Sigmoid colon (tissue), 7 donors: ENCODE measurements at places on chromosomes 2 and 18.

- H3K36me3 ChIP-seq, result no peaks in the 10 kb centered on the region
- H3K4me3 ChIP-seq, result no peak overlapping the region
- H3K27ac ChIP-seq, result no peak overlapping the region
- no peak for DNase-seq
- no peaks in the 10 kb centered on the region for H3K27me3 ChIP-seq
These were observed 262.5 kb downstream of the KCNJ3 start for GRCh38 chr2:154960802-154961583.

- H3K36me3 ChIP-seq, result no peaks in the 10 kb centered on the region
- no peaks in the 10 kb centered on the region for H3K4me1 ChIP-seq
- no peak for DNase-seq
- H3K27me3 ChIP-seq, result no peaks in the 10 kb centered on the region
- H3K27ac ChIP-seq, result no peak overlapping the region
These were observed 126.7 kb upstream of the EPC2 start for GRCh38 chr2:148517822-148518221.

DNA sequence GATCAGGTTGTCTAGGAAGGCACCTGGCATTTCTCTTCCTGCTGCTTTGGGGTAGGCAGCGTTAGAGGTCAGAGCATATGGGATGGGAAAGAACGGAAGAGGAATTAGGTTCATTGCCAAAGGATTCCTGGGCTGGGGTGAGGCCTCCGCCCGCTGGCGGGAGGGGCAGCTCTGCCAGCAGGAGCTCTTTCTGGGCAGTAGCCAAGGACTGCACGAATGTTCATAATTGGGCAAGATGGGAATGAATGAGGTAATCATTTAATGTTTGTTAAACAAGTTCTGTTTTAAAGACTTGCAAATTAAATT, 253.9 kb downstream of the AGAP1 start:
- H3K4me3 ChIP-seq, result no peak overlapping the region
- no peak for DNase-seq
- peaks cover 6% of the 10 kb centered on the region for H3K36me3 ChIP-seq
- peaks cover 33% of the 10 kb centered on the region for H3K4me1 ChIP-seq

GRCh38 chr2:20291106-20291564, 59.5 kb downstream of the PUM2 start:
- DNase-seq, result no peak
- H3K27ac ChIP-seq, result no peak overlapping the region
- H3K27me3 ChIP-seq, result no peaks in the 10 kb centered on the region
- H3K4me1 ChIP-seq, result no peaks in the 10 kb centered on the region
- H3K36me3 ChIP-seq, result no peaks in the 10 kb centered on the region

DNA sequence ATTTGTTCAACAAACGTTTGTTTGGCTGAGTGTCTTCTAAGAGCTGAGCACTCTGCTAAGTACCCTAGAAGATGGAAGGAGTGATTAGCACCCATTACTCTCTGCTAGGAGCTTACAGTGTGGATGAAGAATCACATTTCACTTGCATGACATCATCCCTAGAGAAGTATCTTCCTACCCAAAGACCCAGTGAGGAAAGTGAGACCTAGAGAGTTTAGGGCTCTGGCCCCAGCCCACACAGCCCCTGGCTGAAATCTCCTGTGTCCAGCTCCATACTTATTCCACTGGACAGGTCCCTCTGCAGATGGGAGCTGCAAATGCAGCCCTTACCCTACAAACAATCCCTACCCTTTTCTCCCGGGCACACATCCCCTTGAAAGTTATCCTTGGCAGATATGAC, 26.8 kb upstream of the EPAS1 start:
- H3K4me1 ChIP-seq, result no peaks in the 10 kb centered on the region
- no peak for DNase-seq
- H3K27ac ChIP-seq, result no peak overlapping the region

GRCh38 chr2:33077844-33078243, 131.1 kb downstream of the LTBP1 start:
- H3K36me3 ChIP-seq, result no peaks in the 10 kb centered on the region
- no peaks in the 10 kb centered on the region for H3K4me1 ChIP-seq
- H3K27ac ChIP-seq, result no peak overlapping the region
- H3K27me3 ChIP-seq, result no peaks in the 10 kb centered on the region
- no peak for DNase-seq

DNA sequence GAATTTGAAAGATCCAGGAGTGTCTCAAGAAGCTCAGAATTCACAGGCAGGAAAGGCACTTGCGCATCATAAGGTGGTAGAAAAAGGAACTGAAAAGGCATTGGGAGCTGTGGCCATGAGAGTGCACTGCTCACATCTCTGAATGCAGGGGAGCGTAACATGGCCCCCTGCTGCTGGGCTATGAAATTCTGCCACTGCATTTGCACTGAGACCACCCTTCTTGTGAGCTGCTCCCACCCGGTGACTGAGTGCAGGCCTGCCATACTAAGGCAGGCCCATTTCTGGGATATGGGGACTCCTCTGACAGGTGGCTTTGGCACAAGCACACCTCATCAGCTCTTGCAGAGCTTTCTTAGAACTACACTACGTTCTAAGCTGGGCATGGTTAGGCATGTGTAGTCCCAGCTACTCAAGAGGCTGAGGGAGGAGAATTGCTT, 25.3 kb upstream of the STARD7 start:
- peak; percentile 14 for DNase-seq
- no peak overlapping the region for H3K27ac ChIP-seq
- no peak overlapping the region for H3K4me3 ChIP-seq
- H3K36me3 ChIP-seq, result no peaks in the 10 kb centered on the region
- no peaks in the 10 kb centered on the region for H3K4me1 ChIP-seq
- H3K27me3 ChIP-seq, result no peaks in the 10 kb centered on the region

DNA sequence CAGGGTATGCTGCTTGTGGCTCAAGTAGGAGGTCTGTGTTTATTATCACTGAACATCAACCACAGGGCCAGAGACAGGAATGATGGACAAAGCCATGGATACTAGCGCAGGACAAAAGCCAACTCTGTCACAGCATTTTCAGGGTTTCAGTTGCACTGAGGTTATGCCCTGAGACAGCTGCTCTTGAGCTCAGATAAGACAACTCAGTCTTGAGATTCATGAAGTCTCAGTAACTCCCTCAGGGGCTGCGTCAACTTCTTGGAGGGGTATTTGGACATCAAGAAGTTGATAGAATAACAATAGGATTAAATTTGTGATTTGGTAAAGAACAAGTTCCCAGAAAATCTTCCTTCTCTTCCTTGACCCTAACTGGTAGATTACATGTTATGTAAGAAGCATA, 287.0 kb upstream of the SLC14A2 start:
- H3K36me3 ChIP-seq, result no peaks in the 10 kb centered on the region
- H3K27ac ChIP-seq, result peak overlapping the region; percentile 45
- H3K4me1 ChIP-seq, result no peaks in the 10 kb centered on the region
- H3K27me3 ChIP-seq, result no peaks in the 10 kb centered on the region

GRCh38 chr18:60021556-60021955, 121.8 kb downstream of the PMAIP1 start:
- no peak overlapping the region for H3K4me3 ChIP-seq
- no peak overlapping the region for H3K27ac ChIP-seq
- H3K36me3 ChIP-seq, result no peaks in the 10 kb centered on the region
- H3K4me1 ChIP-seq, result no peaks in the 10 kb centered on the region
- no peaks in the 10 kb centered on the region for H3K27me3 ChIP-seq

DNA sequence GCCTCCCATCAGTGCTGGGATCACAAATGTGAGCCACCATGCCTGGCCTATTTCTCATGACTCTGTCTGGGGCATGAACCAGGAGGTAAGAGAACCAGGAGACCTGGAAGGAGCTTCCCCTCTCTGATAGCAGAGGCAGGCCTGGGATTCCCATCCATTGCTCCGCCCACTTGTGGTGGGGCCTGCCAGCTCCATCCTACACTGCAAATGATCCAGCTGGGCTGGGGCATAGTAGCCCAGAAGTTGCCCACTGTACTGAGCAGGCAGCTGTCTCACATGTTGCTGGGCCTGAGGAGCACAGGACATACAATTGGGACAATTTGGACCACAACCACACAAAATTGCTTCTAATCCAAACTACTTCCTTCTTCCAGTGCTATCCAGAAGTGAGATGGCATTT, 91.0 kb downstream of the MARCHF4 start:
- peaks cover 11% of the 10 kb centered on the region for H3K4me1 ChIP-seq
- H3K27me3 ChIP-seq, result no peaks in the 10 kb centered on the region
- no peaks in the 10 kb centered on the region for H3K36me3 ChIP-seq

DNA sequence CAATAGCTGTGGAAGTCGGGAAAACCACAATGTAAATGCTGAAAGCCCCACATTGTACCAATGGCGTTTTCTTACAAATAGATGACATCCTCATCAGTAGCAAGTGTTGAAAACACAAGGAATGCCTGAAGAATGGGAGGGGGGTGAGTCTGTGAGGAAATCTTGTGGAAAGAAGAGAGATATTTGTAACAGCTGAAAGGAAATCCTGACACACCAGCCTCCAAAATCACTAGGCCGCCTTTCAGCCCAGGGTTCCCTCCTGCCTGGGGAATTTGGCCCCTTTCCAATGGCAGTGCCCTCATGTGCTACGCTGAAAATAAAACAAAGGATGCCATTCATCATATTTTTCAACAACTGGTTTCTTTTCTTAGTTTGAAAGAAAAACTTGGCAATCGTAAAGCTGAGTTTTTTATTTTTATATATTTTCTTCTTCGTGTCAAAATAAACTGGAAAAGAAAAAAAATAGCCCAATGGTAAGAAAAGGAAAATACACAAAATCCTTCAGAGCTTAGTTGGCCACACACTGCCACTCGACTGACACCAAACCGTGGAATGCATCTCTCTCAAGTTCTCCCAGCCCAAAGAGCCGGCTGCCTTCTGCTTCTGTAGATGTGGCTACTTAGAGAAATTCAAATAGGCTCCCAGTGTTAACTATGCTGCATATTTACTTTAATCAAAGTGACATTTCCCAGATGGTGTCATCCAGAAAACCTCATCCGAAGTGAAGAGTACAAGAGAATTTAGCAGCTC, 52.0 kb downstream of the FTCDNL1 start:
- no peaks in the 10 kb centered on the region for H3K27me3 ChIP-seq
- no peaks in the 10 kb centered on the region for H3K36me3 ChIP-seq
- peak overlapping the region; percentile 6 for H3K27ac ChIP-seq
- no peak overlapping the region for H3K4me3 ChIP-seq
- DNase-seq, result peak; percentile 73
- no peaks in the 10 kb centered on the region for H3K4me1 ChIP-seq

- no peak for DNase-seq
- no peaks in the 10 kb centered on the region for H3K36me3 ChIP-seq
- no peak overlapping the region for H3K27ac ChIP-seq
- no peak overlapping the region for H3K4me3 ChIP-seq
- no peaks in the 10 kb centered on the region for H3K27me3 ChIP-seq
These were observed 468.2 kb upstream of the POU3F3 start for GRCh38 chr2:104385743-104386142.

DNA sequence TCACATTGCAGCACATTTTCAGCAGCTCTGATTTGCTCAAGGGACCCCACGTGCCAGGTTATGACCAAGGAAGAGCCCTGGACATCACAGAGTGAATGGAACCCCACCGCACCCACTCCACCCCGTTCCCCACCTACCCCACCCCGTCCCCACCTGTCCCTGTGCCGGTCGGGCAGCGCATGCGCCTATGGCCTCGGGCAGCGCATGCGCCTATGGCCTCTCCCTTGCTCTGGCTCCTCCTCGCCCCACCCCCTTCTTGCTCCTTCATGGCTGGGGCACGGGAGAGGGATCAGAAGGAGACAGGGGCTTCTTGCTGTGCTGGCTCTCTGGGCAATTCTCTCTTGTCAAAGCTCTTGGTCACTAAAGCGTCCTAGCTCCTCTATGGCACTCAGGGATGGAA, 371.8 kb upstream of the HS6ST1 start:
- H3K4me1 ChIP-seq, result no peaks in the 10 kb centered on the region
- H3K4me3 ChIP-seq, result no peak overlapping the region
- no peaks in the 10 kb centered on the region for H3K27me3 ChIP-seq

GRCh38 chr2:5123582-5124196, 568.5 kb upstream of the SOX11 start:
- no peak for DNase-seq
- no peaks in the 10 kb centered on the region for H3K36me3 ChIP-seq
- no peaks in the 10 kb centered on the region for H3K4me1 ChIP-seq
- H3K4me3 ChIP-seq, result no peak overlapping the region
- no peaks in the 10 kb centered on the region for H3K27me3 ChIP-seq
- no peak overlapping the region for H3K27ac ChIP-seq

GRCh38 chr2:134306521-134306920, 52.6 kb downstream of the MGAT5 start:
- H3K4me3 ChIP-seq, result no peak overlapping the region
- H3K4me1 ChIP-seq, result peaks cover 10% of the 10 kb centered on the region
- H3K36me3 ChIP-seq, result no peaks in the 10 kb centered on the region
- H3K27ac ChIP-seq, result no peak overlapping the region
- no peaks in the 10 kb centered on the region for H3K27me3 ChIP-seq

- no peak for DNase-seq
- no peaks in the 10 kb centered on the region for H3K4me1 ChIP-seq
- H3K36me3 ChIP-seq, result no peaks in the 10 kb centered on the region
- H3K27me3 ChIP-seq, result no peaks in the 10 kb centered on the region
These were observed 180.6 kb downstream of the CLIP4 start for GRCh38 chr2:29295845-29296244.

DNA sequence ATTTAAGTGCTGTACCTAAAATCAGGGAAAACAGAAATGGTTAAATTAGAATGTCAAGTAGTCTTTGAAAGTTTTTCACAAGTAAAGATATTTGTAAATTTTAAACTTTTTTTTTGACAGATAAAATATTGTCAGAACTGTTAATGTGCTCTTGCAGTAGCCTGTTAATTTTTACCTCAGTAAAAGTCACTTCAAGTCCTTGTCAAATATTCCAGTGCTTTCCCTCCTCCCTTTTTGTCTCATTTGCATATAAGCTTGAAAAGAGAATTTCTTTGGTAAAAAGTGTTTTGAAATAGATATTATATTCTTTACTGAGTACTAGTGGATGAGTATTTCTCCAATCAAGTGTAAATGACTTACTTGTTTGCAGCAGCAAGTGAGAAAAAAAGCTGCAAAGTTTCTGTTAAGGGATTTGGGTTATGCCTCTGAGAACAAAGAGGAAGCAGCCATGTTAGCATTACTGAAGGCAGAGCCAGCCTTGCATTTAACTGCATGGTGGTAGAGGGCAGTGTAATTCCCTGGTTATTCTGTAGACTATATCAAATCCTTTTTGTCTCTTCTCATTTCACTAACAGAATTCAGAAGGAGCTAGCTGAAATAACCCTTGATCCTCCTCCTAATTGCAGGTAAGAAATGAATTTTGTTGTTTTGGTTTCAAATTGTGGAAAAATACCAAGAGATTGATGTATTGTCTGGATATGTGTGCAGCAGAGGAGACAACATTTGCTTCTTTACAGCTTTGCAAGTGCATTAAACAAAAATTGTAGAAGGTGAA, 3.2 kb downstream of the UBE2E3 start:
- no peaks in the 10 kb centered on the region for H3K36me3 ChIP-seq
- no peak for DNase-seq
- H3K27ac ChIP-seq, result no peak overlapping the region
- no peaks in the 10 kb centered on the region for H3K27me3 ChIP-seq
- H3K4me1 ChIP-seq, result peaks cover 53% of the 10 kb centered on the region

GRCh38 chr2:189375842-189376241, 65.4 kb upstream of the WDR75 start:
- H3K27me3 ChIP-seq, result no peaks in the 10 kb centered on the region
- no peaks in the 10 kb centered on the region for H3K36me3 ChIP-seq
- no peak overlapping the region for H3K4me3 ChIP-seq
- no peak for DNase-seq

- H3K36me3 ChIP-seq, result no peaks in the 10 kb centered on the region
- H3K4me3 ChIP-seq, result no peak overlapping the region
- no peaks in the 10 kb centered on the region for H3K27me3 ChIP-seq
- H3K4me1 ChIP-seq, result no peaks in the 10 kb centered on the region
- no peak overlapping the region for H3K27ac ChIP-seq
These were observed 799.4 kb downstream of the CNTNAP5 start for GRCh38 chr2:124824441-124824840.
